SK-N-SH (cell line): ENCODE measurements at places on chromosomes 6 and 20.

- DNase-seq = no peak
These were observed 272.1 kb upstream of the TAB2 start for GRCh38 chr6:149045404-149045803.

DNA sequence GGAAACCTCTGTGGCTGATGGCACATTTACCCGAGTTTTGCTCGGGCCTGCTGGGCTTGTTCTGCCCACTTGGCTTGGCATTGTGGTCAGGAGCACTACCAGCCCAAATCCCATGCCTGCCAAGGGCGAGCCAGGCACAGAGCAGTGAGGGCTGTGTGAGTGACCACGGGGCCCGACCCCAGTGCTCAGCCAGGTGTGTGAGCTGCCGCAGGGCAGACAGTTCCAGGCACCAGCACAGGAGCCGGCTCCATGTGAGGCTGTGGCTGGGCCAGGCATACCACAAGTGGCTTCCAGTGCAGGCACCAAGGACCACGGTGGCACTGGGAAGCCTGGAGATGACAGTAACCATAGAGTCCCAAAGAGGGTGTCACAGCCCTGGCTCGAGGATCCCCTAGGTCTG, 1225.5 kb upstream of the GJE1 start:
- no peak for DNase-seq

GRCh38 chr6:88574651-88575050, 388.8 kb downstream of the RNGTT start:
- DNase-seq = no peak

GRCh38 chr20:48676795-48677460, 150.9 kb downstream of the PREX1 start:
- DNase-seq = no peak

- DNase-seq = no peak
These were observed 82.5 kb upstream of the CCDC28A start for GRCh38 chr6:138690975-138691594.
